ENCODE measurements at places on chromosomes 12 and 14. TPM values are rescaled to one million over a fixed set of nuclear protein-coding genes. Genes with fewer than 3 reads are reported as not detected.
A peak's percentile ranks its signal among the peaks of the same experiment; 100 is the strongest.

The FGFR1OP2 gene
- 55.2 TPM for total RNA-seq

The FGD6 gene
- total RNA-seq = 22.9 TPM

DNA sequence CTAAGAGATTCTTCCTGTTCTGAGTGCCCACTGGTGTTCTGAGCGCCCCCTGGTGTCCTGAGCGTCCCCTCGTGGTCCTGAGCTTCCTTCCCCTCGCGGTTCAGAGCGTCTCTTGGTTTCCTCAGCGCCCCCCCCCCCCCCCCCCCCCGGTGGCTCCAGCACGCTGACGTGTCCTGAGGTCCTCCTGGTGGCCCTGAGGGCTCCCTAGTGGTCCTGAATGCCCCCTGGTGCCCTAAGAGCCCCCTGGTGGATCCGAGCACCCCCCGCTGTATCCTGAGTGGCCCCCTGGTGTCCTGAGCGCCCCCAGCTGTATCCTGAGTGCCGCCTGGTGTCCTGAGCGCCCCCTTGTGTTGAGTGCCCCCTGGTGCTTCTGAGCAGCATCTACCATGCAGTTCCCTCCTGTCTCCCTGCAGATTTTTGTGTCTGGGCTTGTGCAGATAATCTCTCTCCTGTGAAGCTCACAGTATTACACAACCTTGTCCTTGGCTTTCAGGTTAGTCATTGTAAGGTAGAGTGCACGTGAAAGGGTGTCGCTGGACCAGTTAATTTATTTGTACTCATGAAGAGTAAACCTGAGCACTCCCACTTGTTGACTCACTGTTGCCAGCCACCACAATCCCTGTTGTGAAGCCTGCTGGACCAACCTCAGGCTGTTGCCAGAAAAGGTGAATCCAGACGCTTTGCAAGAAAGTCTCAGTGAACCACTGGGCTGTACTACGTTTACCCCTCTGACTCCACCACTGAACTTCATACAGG, 1168.4 kb downstream of the TMEM121 start:
- DNase-seq = peak; percentile 56

- no peak for DNase-seq
Observed at GRCh38 chr14:105228562-105228961, 19.8 kb upstream of the BTBD6 start.
